ENCODE measurements at places on chromosomes 11 and 22.

DNA sequence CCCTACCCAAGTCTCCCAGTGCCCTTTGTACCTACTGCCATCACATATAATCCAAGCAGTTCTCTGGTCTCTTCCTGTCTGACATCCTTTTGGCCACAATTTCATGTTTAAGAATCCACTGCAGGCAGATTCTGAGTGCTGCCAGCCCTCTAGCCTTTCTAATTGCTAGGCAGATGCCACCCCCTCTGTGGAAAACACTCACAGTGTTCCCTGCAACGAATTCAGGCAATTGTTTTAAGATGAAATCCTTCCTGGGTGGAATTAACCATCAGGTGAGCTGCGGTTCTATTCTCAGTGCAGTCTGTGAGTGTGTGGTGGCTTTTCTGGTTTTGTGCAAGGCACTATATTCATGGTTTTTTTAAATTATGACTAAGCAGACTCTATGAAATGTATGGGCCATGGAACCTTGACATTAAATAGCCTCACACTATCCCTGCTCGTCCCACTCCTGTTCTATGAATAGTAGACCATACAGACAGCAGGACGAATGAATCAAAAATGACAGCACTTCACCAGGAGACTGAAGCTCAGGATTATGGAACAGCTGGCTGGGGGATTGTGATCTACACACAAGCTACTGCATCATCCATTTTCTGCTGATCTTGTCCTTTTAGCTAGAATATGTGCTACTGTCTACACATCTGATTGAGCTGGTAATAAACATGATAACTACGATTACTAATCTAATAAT lies 29.8 kb upstream of the BMAL1 start:
- DNase-seq, result no peak

- DNase-seq, result no peak
These were observed 908 bp downstream of the NADSYN1 start for GRCh38 chr11:71453918-71454304.

DNA sequence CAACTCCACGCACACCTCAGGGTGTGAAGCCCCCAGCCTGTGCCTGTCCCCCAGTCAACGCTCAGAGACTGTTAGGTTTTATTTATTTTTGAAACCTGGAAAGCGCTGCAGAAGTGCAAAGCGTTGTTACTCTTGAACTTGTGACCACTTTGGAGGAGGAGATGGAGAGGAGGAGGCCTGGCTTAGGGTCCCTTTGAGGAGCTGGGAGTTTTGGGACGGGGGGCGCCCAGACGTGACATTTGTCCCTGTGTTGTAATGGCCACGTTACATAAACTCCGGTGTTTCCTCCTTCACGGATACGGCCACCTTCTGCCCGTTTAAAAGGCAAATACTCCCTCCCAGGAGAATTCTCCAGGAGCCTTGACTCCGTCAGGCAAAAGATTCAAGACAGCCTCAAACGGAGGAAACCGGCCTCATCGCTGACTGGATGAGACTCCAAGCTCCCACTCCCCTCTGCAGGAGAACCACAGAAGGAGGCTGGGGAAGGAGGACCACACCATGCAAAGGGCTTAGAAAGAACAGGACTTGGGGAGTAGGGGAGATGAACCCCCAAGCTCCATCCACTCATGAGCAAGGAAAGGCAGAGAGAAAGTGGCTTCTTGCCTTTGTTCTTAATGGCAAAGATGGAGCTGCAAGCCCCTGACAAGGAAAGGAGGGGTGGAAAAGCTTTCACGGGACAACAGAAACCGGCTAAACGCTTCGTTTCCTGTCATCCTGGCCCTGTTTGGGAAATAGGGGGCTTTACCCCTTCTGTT lies 630 bp downstream of the PIK3IP1 start:
- no peak for DNase-seq

GRCh38 chr11:2553198-2553597 lies 108.4 kb downstream of the KCNQ1 start:
- DNase-seq, result no peak

Data from stimulated activated naive CD8-positive, alpha-beta T cell treated with anti-CD3 and anti-CD28 coated beads, Interleukin-15, amount 100 ng/mL, for 72 hours (primary cell).